A549 (cell line): ENCODE measurements at places on chromosomes 5 and 9.

- no peak for DNase-seq
Measured at GRCh38 chr5:122022966-122023365, 55.1 kb downstream of the LOX start.

- DNase-seq = no peak
Measured at GRCh38 chr5:159545156-159545555, 214.9 kb upstream of the IL12B start.

GRCh38 chr9:132846918-132847515 lies 31.1 kb downstream of the AK8 start:
- no peak for DNase-seq

DNA sequence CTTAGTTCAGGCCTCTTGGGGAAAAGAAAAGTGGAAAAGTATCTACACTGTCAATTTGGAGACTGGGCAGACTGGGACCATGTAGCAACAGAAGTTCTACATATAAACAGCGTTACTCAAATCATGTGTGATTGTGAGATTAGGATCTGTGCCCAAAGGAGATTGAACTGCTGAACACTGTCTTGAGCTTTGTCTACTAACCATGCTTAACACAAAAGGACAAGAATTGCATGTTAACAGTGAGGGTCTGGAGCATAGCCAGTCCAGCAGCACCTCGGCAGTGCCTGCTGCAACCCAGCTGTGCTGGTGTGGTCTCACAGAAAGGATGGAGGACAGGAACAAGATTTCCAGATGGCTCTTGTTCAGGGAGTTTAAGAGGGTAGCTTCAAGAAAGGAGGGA lies 5.7 kb downstream of the PAM start:
- DNase-seq = no peak

- DNase-seq = peak; percentile 29
Measured at GRCh38 chr5:9924614-9925013, 294.5 kb upstream of the TAS2R1 start.

GRCh38 chr5:174636094-174636493 lies 88.3 kb upstream of the MSX2 start:
- no peak for DNase-seq

DNA sequence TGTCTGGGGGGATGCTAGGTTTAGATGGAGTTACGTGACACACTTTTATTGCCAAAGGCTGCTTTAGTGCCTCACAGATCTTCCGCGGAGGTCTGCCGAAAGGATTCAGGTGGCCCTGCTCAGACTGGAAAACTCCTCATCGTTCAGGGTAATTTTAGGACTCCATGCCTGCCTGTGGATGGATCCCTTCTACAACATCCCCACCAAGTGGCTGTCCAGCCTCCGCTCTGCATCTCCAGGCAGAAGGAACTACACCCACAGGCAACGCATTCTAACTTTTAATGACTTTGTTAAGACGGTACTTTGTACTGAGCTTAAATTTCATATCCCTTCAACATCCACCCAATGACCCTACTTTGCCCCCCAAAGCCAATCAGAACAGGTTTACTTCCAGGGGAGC lies 29.4 kb downstream of the ATPSCKMT start:
- no peak for DNase-seq

GRCh38 chr5:102866237-102866600 lies 111.1 kb downstream of the PAM start:
- DNase-seq = no peak

- peak; percentile 91 for DNase-seq
Measured at GRCh38 chr5:55868846-55869245, 17.7 kb downstream of the IL31RA start.

DNA sequence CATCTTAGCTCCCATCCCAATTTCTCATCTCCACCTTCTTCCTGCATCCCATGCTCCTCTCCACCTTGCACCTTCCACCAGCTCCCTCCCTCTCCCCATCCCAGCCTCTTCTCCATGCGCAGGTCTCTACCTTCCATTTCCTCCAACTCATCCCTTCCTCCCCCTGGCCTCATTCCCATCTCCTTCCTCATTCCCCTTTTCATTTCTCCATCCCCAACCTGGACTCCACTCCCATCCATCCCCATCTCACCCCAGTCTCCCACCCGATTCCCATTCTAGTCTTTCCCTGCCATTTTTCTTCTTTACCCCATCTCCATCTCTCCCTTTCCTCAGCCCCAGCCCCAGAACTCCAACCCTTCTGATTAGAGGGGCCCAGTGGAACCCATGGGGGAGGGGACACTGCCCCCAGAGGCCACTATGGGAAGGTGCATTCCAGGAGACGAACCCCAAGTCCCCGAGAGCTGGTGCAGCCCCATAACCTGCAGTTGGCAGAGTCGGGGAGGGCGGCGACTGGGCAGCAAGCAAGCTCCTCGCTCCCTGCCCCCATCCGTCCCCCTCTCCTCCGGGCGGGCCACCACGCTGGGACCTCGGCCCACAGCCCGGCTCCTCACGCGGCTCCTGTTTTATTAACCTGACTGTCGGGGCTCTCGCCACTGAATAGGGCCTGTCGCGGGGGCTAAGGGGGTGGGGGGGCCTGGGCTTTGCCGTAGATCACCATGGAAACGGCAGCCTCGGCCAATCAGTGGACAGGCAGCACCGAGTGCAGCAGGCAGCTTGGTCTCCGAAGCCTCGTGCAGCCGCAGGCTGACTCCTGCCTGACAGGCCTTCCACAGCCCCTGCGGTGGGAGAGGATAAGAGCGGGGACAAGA lies 66.7 kb downstream of the PCDH1 start:
- no peak for DNase-seq

- DNase-seq = no peak
Measured at GRCh38 chr5:170573660-170574059, 69.8 kb downstream of the KCNIP1 start.

DNA sequence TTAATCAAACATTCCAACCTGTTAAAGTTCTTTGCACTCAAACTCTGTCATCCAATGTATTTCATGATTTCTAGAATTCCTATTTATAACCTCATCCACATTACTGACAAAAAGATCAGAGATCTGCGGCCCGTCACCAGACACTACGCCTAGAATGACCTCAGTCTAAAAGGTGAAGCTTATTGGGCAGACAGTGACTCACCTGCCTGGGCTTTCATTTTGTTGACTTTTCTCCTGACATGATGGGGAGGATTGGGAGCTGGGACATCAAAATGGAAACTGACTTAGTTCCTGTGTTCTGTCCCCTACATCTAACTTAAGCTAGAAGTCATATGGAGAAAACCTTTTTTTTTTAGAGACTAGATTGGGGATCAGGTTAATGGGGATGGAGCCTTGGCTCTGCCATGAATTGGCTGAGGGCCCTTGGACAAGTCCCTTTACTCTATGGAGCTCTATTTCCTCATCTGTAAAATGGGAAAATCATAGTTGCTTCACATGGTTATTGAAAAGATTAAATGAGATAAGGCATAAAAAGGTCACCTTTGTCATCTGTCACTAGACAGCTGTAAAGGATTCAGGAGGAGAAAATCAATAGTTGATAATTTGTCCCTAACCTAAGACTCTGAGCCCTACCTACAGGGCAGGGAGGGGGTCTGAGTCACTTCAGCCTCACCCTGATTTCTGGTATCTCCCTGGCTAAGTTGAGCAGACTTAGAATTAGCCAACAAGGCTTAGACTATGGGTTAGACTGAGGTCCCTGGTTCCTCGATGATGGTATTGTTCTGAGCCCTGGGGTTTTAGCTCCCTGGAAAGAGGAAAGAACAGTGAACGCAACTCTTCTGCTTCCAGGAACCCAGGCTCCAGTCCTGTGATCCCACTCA lies 224.8 kb upstream of the TBC1D2 start:
- peak; percentile 85 for DNase-seq

GRCh38 chr5:172616730-172617129 lies 24.3 kb upstream of the NEURL1B start:
- DNase-seq = no peak

DNA sequence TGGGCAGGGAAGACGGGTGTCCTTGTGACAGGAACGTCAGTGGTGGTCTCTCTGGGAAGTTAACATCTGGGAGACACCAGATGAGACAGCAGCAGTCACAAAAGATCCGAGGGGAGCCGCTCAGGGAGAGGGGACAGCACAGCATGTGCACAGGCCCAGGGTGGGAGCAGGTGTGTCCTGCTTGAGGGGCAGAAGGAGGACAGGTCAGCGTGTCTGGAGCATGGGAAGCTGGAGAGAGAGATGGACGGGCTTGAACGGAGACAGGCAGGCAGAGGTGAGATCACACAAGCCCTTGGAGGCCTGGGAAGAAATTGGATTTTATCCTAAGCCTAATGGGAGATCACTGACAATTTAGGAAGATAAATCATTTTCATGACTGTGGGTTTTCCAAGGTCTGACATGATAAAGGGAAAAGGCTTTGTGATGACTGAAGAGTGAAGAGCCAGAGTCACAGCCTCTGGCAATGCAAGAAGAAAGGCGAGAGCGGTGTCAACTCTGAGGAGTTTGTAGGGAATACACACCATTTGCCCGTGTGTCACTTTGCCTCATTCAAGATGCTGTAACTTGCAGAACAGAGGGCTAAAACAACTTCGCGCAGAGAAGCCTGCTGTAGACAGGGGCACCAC lies 88.3 kb downstream of the FSTL4 start:
- DNase-seq = no peak

- no peak for DNase-seq
Measured at GRCh38 chr5:112004867-112005622, 248.1 kb upstream of the NREP start.

DNA sequence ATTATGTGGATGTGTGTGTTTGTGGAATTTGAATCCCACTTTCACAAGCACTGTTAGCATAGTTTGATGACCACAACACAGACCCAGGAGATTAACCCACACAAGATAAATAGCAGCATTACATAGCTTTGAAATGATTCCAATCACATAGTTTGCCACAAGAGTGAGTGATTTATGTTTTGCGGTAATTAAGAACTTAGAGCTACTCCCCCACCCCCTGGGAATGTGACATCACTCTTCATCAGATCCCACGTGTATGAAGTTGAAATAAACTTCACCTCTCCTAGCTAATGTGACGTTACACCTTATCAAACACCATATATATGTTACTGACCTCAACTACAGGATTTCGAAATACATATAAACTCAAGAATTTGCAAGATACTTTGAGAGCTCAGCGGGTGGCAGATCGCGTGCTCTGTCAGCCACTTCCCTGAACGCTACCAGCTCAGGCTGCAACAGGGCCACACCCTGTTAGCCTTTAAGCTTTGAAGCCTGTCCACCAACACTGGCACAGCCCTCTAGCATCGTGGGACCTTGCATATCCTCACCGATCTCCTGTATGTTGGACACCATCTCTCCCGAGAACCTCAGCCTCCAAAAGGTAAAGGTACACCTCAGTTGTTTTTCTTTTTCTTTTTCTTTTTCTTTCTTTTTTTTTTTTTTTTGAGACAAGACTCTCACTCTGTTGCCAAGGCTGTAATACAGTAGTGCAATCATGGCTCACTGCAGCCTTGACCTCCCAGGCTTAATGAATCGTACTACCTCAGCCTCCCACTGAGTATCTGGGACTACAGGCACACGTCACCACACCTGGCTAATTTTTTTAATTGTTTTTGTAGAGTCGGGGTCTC lies 1.7 kb upstream of the AGTPBP1 start:
- DNase-seq = peak; percentile 27

GRCh38 chr5:170449232-170449631 lies 54.6 kb upstream of the KCNIP1 start:
- no peak for DNase-seq

DNA sequence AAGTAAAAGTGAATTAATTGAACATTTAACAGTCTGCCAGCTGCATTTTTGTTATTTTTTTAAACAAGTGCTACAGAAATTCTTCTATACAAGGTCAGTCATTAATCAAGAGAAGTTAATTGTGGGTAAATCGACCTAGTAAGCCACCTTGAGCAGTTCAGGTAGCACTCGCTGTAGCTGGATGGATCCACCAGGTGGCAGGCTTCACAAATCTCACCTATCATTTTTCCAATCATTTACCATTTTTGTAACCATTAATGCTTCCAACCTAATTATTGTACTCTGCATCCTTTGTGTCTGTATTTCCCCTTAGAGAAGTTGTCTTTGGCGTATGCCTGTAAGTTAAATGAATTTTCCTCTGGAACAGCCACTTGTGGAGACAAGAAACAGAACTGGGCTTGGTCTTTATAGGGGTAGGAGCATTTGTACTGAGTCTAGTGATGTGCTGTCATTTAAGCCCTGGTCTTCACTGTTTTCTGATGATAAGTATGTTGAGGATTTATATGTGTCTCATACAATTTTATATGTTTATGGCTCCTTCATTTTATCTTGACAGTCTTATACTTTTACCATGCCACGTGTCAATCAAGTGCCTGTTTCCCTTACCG lies 39.5 kb downstream of the CD180 start:
- peak; percentile 27 for DNase-seq

GRCh38 chr5:140767444-140767843 lies 18.5 kb upstream of the PCDHA1 start:
- DNase-seq = no peak

DNA sequence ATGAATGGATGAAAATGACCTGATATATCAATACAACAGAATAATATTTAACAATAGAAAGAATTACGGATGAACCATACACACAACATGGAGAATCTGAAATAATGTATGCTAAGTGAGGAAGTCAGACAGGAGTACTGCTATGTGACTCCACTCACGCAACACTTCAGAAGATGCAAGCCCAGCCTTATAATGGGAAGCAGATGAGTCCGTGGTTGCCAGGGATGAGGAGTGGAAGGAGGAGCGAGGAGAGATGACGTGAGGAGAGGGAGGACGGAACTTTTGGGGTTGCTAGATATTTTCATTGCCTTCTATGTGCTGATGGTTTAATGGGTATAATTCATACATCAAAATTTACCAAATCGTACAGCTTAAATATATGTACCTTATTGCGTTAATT lies 55.4 kb upstream of the ERCC6L2 start:
- DNase-seq = no peak

DNA sequence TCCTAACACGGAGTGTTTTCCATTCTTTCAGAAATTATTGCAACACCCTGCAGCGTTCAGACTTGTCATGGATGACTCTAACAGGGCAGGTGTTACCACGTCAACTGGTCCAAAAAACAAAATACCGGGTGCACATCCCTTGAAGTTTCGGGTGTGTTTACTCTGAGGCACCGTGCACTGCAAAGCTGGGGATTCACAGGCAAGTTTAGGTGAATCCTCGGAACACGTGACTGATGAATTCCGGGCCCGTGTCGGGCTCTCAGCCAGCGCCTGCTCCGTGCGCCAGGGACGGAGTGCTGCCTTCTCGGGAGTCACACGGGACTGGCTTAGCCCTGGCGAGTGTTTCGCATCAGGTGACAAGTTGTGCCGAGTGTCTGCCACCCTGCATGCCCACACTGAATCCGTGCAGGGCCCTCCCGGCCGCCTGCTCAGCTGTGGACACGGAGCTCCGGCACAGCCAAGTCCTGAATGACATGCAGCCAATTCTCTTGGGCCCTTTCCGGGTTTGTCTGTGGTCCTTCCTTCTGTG lies 66.0 kb upstream of the IRX4 start:
- DNase-seq = no peak

GRCh38 chr5:59517926-59518585 lies 375.5 kb downstream of the PDE4D start:
- DNase-seq = peak; percentile 88

- no peak for DNase-seq
Measured at GRCh38 chr5:7330256-7330655, 65.7 kb upstream of the ADCY2 start.

DNA sequence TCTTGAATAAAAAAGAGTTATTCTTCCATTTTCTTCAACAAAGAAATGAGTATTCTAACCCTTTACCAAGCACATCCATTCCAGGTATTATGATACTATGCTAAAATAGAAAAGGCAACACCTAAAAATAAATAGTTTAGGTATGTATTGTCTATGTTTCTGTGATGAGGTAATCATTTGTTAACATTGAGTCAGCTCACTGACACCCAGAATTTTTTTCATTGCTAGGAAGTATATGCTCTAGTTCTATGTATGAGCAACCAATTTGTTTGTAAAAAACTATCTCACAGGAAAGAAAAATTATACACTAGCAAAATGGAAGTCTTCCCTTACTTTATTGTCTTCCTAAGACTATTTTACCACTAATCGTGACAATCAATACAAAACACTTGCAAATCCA lies 615.6 kb upstream of the GRIN3A start:
- no peak for DNase-seq
